OCI-M1 (cell line): ENCODE measurements at places on chromosomes 6 and 20.

- DNase-seq: no peak
Measured at GRCh38 chr20:7858734-7859250, 81.5 kb downstream of the HAO1 start.

DNA sequence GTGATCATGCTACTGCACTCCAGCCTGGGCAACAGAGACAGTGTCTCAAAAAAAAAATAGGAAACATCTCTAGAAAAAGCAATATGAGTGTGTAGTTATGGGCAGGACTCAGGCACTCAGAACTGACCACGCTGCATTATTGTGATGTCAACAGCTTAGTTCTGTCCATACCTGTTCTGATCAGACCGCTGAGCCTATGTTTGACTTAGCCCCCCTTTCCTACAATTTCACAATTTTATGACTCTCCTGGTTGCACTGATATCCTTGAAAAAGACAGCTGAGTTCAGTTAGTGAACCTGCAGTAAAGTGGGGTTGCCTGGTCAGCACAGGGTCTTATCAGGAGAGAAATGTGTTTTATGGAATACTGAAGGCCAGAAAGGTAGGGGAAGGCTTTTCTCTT is 37.8 kb upstream of the PRDM1 start:
- DNase-seq: no peak

DNA sequence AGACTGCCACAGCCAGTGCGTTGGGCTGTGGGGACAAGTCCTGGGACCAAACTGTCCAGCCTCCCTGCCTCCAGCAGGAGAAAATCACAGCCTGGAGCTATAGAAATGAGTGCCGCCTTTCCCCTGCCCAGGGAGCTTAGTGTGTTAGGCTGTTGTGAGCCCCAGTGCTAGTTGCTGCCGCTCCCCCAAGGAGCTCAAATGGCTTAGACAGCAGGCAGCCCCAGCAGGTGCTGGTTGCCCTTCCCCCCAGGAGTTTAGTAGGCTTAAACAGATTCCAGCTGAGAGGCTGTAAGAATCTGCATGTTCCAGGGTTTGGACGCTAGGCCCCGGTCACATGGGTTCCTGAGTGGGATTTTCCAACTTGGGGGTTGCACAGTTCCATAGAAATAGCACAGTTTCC is 27.2 kb upstream of the HMGN3 start:
- DNase-seq: no peak

- DNase-seq: no peak
Measured at GRCh38 chr6:134247231-134247833, 70.6 kb downstream of the SGK1 start.

DNA sequence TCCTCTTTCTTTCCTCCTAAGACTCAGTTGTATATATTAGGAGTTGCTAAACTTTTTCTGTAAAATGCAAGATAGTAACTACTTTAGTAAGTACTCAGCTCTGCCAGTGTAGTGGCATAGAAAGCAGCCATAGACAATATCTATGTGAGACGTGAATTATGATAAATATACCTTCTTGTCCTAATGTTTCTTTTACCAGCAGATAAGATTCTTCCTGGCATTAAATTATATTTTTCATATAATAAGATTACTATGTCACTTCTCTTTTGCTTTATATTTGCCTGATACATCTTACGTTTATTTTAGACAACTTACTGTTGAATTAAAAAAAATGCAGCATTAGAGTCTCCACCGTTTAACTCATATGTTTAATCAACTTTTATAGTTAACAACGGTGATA is 51.7 kb downstream of the HDGFL1 start:
- no peak for DNase-seq

DNA sequence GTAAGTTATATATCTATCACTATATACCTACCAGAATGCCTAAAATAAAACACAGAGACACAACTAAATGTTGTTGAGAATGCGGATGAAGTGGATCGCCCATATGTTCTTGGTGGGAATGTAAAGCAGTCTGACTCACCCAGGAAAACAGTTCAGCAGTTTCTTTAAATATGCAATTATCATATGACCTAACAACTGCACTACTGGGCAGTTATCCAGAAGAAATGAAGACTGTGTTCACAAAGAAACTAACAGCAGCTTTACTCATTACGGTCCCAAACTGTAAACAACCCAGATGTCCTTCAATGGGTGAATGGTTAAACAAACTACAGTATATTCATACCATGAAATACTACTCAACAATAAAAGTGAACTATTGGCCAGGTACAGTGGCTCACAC is 14.3 kb upstream of the ZC3H12D start:
- DNase-seq: no peak

DNA sequence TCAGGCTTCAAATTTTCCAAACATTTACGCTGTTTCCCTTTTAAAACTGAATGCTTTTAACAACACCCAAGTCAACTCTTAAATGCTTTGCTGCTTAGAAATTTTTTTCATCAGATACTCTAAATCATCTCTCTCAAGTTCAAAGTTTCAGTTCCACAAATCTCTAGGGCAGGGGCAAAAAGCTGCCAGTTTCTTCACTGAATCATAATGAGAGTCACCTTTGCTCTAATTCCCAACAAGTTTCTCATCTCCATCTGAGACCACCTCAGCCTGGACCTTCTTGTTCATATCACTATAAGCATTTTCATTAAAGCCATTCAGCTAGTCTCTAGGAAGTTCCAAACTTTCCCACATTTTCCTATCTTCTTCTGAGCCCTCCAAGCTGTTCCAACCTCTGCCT is 69.1 kb downstream of the RNF217 start:
- DNase-seq: no peak
